Renal pelvis (tissue), 12 donors: ENCODE measurements at places on chromosomes 11 and 22.

DNA sequence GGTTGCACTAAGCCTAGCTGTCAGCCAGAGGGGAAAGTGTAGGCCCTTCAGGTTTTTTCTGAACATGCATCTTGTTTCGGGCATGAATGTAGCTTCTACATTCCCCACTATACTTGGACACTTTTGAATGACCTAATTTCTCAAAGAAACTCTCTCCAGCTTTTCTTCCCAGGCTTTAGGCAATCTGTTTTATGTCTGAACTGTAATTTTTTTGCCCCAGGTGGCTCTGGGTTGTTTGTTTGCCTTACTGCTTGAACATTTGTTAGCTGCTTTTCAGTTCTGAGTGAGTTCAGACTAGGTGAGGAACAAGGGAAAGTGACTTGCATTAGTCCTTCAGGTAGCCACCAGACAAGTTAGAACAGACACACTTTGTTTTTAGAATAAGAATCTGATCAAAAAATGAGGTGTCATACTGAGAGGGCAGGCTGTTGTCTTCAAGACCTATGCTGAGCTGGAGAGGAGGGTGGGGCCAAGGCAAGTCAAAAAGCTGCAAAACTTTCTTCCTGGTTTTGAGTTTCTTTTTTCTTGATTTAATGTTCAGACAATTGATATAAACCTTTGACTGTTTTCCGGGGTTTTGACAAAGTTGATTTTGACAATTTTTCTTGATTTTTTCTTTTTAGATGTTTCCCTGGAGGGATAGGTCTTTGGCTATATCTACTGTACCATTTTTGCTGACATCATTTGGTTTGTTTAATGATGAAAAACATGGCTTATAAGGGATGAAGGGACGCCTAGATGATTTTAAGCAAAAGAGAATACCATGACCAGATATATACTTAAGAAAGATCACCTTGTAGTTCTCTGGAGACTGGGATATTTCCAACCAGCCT lies 182.8 kb downstream of the WNT11 start:
- no peak for DNase-seq

DNA sequence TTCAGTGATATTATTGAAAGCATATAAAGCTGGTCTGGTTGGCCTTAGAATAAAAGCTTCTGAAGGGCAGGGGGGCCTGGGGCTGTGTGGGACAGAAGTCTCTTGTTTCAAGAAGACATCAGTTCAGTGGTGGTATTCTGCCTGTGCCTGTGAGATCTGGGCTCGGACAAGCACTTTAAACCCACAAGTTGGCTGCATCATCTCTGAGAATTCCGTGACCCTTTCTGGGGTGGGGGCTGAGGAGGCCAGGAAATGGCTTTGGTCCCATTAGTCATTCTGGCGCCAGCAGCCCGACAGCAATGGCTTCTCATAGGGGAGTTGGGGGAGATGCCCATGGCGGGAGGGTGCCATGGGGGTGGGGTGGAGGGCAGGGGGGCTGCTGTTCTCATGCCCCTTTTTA lies 104.1 kb downstream of the PKNOX2 start:
- DNase-seq, result no peak

GRCh38 chr11:108752297-108752751 lies 87.5 kb downstream of the DDX10 start:
- no peak for DNase-seq

DNA sequence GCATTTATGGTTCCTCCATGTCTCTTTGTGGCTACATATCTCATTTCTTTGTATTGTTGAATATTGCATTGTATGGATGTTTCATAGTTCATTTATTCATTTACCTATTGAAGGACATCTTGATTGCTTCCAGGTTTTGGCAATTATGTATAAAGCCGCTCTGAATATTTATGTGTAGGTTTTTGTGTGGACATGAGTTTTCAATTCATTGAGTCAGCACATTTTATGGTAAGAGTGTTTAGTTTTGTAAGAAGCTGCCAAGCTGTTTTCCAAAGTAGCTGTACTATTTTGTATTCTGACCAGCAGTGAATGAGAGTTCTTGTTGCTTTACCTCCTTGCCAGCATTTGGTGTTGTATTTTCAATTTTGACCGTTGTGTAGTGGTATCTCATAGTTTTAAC lies 39.2 kb downstream of the KDM2A start:
- no peak for DNase-seq

DNA sequence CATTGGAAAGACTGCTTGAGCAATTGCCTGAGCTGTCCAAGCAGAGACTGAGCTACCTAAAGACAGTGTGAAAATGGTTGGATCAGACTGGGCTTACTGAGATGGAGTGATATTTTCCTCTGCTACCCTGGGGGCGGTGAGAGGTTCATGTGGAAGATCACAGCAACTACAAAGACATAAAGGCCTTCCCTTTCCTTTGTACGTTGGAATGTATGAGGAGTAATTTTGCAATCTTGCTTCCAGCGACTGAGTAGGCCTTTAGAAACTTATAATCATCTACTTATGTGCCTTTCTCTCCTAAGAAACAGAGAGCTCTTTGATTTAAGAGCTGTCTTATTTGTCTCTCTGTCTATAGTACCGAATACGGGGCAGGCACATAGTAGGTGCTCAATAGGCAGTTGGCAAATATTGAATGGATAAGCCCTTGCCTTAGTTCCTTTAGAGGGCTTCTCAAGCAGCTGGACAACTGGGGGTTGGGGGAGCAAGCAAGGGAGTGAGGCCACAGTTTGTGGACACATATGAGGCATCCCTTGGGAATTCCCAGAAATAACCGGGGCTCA lies 2.4 kb upstream of the HEPACAM start:
- no peak for DNase-seq

GRCh38 chr22:46031965-46032851 lies 55.2 kb upstream of the WNT7B start:
- DNase-seq, result no peak

DNA sequence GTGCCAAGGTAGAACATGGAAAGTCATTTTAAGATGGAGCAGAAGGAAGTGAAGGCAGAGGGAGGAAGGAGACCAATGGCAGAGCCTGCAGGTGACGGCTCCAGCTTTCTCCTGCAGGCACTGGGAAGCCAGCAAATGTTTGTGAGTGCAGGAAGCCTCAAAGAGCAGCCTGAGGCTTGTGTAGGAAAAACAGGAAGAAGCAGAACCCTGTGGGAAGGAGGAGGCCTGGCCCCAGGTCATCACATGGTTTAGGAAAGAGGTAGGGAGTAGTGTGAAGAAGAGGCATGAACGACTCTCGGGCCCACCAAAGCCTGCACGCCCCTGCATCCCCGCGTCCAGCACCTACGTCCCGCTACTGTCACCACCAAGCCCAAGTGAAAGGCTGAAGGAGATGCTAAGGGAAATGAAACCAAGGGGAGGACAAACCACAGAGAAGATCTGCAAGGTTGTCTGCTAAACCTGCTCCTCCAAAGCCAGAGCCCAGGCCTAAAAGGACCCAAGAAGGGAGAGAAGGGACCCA lies 151.5 kb downstream of the CHST1 start:
- no peak for DNase-seq

GRCh38 chr11:118304227-118304567 lies 333 bp upstream of the CD3E start:
- DNase-seq, result no peak

DNA sequence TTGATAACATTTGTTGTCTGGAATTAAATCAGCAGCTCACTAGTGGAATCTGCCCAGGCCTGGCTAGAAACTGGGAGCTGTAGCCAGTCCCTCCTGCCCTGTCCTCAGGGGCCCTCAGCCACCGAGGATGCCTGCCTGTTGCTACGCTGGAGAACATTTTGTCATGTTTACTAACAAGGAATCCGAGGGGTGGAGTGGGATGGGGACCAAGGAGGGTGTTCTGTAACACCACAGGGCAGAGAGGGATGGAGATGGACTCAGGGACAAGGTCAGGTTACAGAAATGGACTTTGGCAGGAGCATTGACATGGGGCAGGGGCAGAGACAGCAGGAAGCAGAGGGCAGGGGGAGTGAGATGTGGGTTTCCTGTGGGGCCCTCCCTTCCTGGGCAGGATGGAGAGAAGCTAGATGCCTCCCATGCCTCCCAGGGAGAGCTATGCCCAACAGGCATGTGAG lies 45.8 kb upstream of the AMPD3 start:
- DNase-seq, result no peak
